CD4-positive, alpha-beta T cell treated with Interleukin-12 subunit alpha and Interleukin-12 subunit beta, for 1 hour (primary cell): ENCODE measurements at places on chromosomes 1 and 21.

DNA sequence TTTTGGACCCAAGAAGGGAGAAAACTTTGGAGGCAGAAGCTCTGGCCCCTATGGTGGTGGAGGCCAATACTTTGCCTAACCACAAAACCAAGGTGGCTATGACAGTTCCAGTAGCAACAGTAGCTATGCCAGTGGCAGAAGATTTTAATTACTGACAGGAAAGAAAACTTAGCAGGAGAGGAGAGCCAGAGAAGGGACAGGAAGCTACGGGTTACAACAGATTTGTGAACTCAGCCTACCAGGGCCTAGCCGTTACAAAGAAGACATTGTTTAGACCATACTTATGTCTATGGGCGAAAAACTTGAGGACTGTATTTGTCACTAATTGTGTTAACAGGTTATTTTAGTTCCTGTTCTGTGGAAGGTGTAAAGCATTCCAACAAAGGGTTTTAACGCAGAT is 10.4 kb upstream of the ACOT11 start:
- no peak for DNase-seq

DNA sequence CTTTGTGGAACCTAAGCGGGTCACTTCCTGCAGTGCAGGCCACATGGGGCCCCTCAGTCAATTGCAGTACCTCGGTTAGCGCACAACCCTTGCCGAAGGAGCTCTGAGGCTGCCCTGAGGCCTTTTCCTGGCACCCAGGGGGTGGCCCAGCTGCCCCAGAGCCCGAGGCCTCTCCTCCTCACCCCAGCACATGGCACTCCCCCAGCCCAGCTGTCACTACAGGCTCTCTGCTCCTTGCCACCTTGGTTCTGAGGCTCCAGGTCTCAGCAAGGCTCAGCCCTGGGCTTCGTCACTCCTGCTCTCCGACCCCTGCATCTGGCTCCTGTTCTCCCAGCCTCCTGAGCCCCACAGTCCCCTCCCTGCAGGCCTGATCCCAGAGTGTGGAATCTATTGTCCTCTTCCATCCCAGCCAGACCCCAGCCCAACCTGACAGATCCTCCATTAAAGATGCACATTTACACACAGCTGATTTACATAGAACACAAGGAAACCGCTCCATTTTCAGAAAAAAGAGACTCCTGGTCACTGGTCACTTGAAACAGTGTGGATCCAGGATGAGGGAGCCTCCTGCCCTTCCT is 192.8 kb upstream of the POU3F1 start:
- DNase-seq = no peak

DNA sequence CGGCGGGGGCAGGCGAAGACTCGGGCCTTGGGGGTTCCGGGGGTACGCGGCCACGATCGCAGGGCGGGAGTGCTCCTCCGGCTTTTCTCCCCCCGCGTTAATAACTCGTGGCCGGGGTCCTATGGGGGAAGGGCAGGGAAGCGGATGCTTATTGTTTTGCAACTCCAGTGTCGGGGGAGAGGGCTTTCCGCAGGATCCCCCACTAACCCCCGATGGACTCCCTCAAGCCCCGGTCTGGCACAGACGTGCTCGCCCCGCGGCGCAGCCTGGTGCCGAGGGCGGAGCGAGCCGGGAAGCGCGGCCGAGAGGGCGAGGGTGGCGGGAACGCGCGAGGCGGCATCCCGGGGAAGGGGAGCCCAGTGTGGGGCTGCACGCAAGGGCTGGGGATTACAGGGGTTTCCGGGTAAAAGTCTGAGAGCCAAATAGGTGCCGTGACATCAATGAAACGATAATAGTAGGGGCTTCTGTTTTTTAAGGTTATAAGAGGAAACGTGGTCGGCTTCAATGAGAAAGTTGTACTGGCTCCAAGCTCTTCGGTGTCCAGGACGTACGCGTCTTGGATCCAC is 772 bp downstream of the UCK2 start:
- DNase-seq = peak; percentile 34

- no peak for DNase-seq
Observed at GRCh38 chr1:169141356-169141755, 34.9 kb downstream of the ATP1B1 start.

DNA sequence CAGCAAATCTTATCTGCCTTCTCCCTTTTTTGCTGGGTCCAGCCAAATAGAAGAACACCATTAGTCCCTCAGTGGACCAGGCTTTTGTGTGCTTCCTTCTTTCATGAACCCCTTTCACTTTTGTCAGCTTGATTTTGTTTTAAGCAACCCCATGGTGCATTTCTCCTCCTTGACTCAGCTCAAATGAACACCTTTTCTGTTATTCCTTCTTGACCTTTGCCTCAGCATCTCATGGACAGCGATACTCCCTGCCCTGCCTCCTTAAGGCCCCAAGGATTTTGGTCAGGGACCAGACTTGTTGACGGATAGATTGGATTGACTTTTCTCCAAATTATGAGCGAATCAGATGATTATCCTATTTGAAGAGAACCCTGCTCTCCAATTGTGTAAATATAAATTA is 356.6 kb upstream of the USP24 start:
- no peak for DNase-seq

DNA sequence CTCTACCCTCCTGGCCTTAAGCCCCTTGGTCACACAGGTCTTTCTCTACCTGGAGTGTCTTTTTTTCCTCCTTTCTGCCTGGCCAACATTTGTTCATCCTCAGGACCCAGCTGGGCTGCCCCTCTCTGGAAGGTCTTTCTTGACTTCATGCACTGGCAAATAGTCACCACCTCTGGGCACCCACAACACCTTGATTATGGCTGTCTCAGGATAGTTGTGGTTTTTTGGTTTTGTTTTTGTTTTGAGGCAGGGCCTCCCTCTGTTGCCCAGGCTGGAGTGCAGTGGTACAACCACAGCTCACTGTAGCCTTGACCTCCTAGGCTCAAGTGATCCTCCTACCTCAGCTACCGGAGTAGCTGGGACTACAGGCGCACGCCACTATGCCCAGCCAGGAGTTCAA is 10.8 kb downstream of the RPS6KA1 start:
- peak; percentile 27 for DNase-seq

- no peak for DNase-seq
Observed at GRCh38 chr1:219185486-219186117, 11.9 kb downstream of the LYPLAL1 start.

DNA sequence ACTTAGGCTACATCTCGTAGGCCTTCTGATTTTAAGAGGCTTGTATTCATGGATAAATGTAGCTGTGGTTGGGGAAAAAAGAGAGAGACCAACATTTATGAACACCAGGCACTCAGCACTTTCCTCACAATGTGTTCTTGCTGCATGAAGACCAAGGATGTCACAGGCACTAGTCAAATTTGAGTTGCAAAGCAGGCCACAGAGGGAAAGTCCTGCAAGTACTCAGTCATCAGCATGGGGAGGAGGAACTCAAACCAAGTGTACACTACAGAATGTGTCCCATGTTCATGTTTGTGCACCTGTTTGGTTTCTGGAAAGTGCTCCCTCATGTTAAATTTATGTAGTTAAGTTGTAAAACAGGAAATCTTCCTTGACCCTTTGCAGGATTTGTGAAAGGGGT is 8.7 kb upstream of the MAP3K7CL start:
- DNase-seq = no peak

- DNase-seq = no peak
Observed at GRCh38 chr1:44853201-44853600, 10.1 kb upstream of the PTCH2 start.

DNA sequence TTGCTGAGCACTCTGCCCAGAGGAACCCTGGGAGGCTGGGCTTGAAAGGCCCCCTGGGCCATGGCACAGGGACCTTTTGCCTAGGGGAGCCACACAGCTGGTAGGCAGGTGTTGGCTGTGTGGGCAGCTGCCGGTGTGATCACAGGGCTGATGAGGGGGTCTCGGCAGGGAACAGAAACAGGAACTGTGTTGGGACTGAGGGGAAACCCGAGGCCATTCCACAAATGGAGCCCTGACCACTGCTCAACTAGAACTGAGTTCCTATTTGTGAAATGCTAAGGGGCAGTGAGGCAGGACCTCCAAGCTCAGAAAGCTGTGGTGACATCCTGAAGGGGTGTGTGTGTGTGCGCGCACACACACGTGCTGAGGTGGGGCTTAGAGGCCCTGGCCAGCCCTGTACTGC is 6.4 kb upstream of the THEM5 start:
- no peak for DNase-seq

DNA sequence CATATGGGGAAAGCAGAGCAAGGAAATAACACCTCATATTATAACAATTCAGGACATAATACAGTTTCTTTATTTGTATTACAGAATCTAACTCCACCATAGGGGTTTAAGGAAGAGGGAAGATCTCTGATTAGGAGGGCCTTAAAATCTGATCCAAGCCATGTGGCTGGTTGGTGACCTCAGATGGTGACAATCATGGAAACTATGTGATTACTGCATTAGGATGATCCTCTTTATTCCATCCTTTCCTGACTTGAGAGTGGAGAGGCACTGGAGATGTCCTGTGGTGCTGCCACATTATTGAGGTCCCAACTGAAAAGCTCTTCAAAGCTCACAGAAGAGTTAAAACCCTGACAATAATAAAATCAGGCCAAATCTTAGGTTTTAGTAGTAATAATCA is 168.1 kb upstream of the BEND5 start:
- DNase-seq = no peak

- DNase-seq = no peak
Observed at GRCh38 chr1:57112148-57112547, 146.3 kb upstream of the C8B start.

GRCh38 chr21:25934771-25935224 is 200.0 kb downstream of the GABPA start:
- no peak for DNase-seq

DNA sequence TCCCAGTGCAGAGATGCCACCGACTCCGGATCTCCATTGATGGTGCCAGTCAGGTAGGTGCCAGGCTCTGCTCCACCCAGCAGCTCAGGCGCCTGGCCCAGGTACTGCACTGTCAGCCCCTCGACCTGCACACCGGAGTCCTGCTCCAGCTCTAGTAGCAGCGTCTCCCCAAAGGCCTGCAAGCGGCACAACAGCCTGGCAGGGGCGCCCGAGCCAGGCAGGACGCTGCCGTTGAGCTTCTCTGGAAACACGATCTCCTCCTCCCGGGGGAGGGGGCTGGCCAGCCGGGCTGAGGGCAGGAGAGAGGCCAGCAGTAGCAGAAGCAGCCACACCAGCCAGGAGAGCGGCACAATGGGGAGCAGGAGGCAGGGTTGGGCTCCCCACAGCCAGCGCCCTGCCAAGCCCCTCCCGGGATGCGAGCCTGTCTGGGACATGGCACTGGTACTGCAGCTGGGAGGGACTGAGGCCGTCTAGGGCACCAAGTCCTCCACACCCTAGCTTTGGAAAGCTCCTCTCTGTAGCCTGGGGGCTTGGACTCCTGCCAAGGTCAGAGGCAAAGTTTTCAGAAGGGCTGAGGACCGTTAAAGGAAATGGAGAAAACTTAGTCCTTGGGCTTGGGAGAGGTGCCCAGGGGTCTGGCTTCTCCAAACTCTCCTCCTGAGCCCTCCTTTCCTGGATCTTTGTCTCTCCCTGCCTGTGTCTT is 509 bp downstream of the ADAMTS4 start:
- no peak for DNase-seq

- DNase-seq = no peak
Observed at GRCh38 chr1:21921100-21921875, 15.8 kb downstream of the HSPG2 start.

- DNase-seq = no peak
Observed at GRCh38 chr1:162690672-162691434, 58.6 kb downstream of the DDR2 start.

DNA sequence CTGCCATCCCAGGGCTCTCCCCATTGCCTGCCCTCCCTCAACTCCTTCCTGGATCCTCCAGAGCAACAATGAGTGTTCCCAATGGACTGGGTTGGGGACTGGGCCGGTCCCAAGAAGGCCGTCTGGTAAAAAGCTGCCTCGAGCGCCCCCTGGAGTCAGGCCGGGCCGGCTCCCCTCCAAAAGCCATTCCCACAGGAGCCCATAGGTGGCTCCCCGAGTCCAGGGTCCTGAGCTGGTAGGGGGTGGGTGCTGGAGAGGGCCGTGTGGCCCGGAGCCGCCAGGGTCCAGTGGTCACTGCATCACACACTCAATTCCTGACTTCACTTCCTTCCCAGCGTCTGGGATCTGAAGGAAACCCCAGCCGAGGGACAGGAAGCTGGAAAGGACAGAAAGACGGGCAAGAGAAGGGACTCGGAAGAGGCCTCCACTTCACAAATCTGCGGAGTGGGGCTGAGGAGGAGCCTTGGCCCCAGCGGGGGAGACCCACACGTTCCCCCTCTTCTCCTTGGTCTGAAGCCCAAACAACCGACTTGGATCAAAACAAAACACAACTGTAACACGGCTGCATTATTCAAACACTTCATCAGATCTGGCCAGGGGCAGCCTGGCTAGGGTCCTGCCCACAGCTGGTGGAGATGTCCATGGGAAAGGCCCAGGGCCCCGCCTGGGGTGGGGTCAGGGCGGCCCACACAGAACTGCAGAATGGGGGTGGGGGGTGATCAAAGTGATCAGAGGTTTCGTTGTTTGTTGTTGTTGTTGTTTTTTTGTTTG is 10.9 kb upstream of the ALDH4A1 start:
- DNase-seq = peak; percentile 76

DNA sequence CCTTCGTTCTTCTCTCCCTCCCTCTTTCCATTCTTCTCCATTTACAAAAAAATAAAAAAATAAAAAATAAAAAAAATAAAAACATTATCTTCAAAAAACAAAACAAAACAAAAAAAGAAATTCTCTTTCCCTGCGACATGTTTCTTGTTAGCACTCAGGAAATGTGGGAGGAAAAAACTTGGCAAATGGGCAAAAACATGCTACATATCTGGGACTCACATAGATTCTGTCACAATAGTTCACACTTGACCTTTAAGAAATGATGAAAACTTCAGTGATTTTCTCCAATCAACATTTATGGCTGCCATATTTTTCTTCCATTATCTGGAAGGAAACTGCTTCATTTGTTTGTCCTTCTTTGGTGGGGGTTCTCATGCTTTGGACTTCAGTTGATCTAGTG is 109.3 kb downstream of the PRKAB2 start:
- no peak for DNase-seq

GRCh38 chr1:910311-910880 is 13.3 kb upstream of the SAMD11 start:
- DNase-seq = no peak

DNA sequence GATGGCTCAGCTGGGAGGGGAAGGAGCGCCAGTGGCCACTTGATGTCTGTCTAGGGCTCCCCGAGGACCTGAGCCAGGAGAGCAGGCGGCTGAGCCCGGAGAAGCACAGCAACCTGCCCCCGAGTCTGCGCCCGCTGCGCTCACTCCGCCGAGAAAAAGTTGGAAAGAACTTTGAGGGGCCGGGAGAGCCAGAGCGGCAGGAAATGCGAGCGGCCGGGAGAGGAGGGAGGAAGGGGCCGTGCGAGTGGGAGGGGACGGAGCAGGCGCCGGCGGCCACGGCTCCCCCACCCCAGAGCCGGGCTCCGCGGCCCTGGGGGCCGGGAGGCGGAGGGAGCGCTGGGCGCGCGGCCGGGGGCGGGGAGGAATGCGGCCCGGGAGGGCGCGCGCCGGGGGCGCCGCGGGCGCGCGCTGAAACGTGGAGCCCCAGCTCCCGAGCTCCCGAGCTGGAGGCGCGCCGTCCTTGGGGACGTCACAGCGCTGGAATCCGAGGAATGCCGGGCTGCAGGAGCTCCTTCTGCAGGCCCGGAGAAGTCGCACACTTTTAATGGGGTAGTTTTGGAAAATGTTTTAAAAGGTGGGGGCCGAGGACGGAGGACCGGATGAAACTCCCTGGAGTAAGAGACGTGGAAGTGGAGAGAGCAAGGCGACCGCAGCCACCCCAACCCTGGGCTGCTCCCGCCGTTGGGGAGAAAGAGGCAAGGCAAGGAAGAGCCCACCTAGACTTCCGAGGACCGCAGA is at the start of gene PTPN14:
Gene PTPN14, minus strand, starts transcription at position 167 of the 738 bp plus-strand sequence. CDS start 86,799 bp downstream, outside the sequence.
- DNase-seq = no peak

- DNase-seq = no peak
Observed at GRCh38 chr1:32486463-32487113, 21.7 kb downstream of the ZBTB8B start.
